ENCODE measurements at places on chromosomes 1 and 21. TPM values are rescaled to one million over a fixed set of nuclear protein-coding genes. Genes with fewer than 3 reads are reported as not detected.
A peak's percentile ranks its signal among the peaks of the same experiment; 100 is the strongest.

TNFRSF4 gene
- 340 TPM for total RNA-seq

BLACAT1 gene
- 0.32 TPM for total RNA-seq

DNA sequence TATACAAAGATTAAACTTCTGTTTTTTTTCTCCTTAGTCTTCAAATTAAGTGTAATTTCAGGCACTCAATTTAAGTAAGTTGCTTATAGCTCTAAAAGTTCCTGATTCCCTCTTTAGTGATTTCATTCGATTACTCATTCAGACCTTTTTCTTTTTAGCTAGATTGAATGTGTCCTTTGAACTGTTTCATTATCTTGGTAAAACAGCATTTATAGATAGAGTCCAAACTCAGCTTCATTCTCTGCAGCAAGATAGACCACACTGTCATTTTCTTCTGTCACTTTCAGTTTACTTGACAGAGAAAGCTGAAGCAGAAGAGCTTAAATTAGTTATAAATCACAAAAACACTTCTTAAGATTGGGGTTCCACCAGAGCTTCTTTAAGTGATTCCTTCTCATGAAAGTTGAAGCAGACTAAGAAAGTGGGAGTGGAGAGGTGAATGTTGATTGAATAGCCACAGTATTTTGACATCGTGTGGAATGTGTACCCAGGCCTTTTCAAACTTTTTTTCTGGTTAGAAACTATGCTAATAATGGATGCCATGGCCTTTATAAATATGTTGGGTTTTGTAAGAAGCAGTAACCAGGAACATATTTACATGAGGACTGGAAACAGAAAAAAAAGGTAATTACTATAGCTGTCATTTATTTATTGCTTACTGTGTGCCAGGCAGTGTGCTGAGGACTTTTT, 52.2 kb downstream of the ZBTB40 start:
- no peak overlapping the region for H3K4me3 ChIP-seq
- no peak overlapping the region for H3K27ac ChIP-seq
- peaks cover 26% of the 10 kb centered on the region for H3K36me3 ChIP-seq

- DNase-seq: no peak
- H3K4me1 ChIP-seq: no peaks in the 10 kb centered on the region
- H3K27ac ChIP-seq: no peak overlapping the region
Measured at GRCh38 chr1:107677697-107678096, 287.3 kb downstream of the VAV3 start.

GRCh38 chr1:159040206-159040605, 30.5 kb downstream of the IFI16 start:
- no peak for DNase-seq
- H3K4me3 ChIP-seq: no peak overlapping the region
- no peak overlapping the region for H3K27ac ChIP-seq
- no peaks in the 10 kb centered on the region for H3K27me3 ChIP-seq
- peaks cover 70% of the 10 kb centered on the region for H3K36me3 ChIP-seq

GRCh38 chr1:56180520-56181190, 398.7 kb downstream of the PLPP3 start:
- no peaks in the 10 kb centered on the region for H3K36me3 ChIP-seq
- DNase-seq: no peak
- H3K27me3 ChIP-seq: no peaks in the 10 kb centered on the region
- H3K4me3 ChIP-seq: no peak overlapping the region
- H3K27ac ChIP-seq: no peak overlapping the region
- no peaks in the 10 kb centered on the region for H3K4me1 ChIP-seq

DNA sequence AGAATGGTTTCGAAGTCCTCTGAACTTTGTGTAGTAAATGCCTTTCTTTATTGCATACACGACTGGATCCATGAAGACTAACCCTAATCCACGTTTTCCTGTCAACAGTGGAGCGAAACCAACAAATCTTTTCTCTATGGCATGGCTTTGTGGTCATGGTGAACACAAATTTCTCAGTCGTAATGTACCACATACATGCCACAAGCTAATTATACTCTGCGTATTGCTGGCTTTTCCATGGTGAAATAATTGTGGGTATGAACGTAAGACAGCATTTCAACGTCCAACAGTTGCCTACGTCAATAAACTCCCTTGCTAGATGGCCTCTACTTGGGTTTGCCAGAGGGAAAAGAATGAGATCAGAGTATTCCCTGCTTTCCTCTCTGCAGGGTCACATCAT, 27.5 kb downstream of the INTS7 start:
- peaks cover 23% of the 10 kb centered on the region for H3K36me3 ChIP-seq
- no peak overlapping the region for H3K4me3 ChIP-seq
- no peak for DNase-seq
- no peak overlapping the region for H3K27ac ChIP-seq
- H3K27me3 ChIP-seq: no peaks in the 10 kb centered on the region

DNA sequence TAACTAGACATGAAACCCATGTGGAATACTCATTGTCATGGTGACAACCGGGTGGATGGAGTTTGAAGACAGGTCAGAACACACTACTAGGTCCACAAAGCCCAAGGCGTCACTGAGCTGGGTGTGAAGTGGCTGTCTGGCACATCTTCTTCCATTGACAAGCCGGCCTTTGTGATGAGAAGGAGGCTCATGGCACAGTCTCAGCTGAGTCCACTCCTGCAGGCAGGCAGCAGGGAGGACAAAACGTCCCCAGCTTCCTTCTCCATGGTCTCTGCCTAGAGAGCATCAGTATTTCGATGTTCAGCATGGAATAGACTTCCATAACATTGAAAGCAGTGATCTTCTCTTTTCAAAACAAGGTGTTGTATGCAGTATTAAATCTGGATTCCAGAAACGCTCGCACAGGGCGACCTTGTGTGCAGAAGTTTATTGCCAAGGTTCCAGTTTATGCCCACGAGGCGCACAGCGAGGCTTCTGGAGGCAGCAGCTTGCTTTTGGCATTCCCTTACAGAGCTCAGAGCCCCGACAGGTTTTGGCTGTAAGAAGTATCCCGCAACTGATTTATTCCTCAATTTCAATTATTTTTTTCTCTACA, 104.2 kb downstream of the SIM2 start:
- H3K27me3 ChIP-seq: no peaks in the 10 kb centered on the region
- H3K4me3 ChIP-seq: no peak overlapping the region
- no peaks in the 10 kb centered on the region for H3K4me1 ChIP-seq
- no peak overlapping the region for H3K27ac ChIP-seq
- peaks cover 16% of the 10 kb centered on the region for H3K36me3 ChIP-seq

DNA sequence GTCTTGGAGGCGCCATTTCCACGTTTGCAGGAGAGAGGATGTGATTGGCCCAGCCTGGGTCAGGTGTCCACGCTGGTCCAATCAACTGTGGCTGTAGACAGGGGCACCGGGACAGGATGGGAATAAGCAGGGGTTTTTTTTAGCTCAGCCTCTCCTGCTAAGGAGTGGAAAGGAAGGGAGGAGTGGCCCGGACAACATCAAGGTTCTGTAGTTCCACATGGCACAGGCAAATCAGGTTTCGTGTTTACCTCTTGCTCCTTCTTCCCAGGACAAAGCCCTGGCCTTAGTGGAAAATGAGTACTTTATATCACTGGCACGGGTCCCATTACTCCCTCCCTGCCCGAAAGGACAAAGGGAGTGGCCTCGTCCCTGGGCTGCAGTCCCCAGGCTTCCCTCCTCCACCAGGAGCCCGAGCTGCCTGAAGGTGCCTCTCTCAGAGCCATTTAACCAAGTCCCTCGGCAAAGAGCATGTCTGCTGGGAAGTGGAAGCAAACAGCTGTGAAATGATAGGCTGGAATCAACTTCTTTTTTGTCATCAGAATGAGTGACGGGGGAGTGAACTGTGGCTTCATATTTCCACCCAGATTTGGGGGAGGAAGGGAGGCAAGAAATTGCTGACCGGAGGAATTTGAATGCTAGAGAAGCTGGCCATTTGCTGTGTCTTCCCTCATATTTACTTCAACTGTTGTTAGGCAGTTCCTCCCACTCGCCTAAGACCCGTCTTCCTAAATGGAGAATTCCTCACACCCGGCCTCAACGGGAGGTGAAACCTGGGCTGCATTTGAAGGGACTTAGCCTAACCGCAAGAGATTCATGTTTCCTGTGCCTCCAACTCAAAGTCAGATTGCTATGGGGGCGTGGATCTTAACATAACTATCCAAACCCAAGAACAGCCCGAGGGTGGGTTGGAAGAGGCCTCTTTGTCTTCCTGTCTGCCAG, 84.9 kb upstream of the SLC44A3 start:
- DNase-seq: peak; percentile 24
- H3K27ac ChIP-seq: no peak overlapping the region
- peaks cover 10% of the 10 kb centered on the region for H3K4me1 ChIP-seq
- H3K36me3 ChIP-seq: no peaks in the 10 kb centered on the region
